ENCODE measurements at places on chromosomes 11 and 22.

GRCh38 chr22:31343235-31344191, 2.6 kb downstream of the PATZ1 start:
- peak; percentile 32 for DNase-seq

GRCh38 chr11:27398400-27398770, 35.4 kb upstream of the CCDC34 start:
- no peak for DNase-seq

DNA sequence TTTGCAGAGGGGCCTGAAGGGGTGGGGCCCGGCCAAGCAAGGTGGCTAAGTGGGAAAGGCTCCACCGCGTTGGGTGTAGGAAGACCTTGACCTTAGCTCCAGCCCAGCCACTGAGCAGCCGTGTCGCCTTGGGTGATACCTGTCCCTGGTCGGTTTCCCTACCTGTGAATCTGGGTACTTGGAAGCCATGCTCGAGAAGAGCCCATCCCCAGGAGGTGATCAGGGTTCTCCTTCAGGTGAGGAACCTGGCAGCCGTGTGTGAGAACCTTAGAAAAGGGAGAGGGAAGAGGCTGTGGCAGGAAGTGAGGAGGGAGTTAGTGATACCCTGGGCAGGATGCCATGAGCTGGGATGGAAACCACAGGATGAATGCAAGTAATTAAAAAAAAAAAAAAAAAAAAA, 21.6 kb downstream of the PPARA start:
- DNase-seq, result no peak

DNA sequence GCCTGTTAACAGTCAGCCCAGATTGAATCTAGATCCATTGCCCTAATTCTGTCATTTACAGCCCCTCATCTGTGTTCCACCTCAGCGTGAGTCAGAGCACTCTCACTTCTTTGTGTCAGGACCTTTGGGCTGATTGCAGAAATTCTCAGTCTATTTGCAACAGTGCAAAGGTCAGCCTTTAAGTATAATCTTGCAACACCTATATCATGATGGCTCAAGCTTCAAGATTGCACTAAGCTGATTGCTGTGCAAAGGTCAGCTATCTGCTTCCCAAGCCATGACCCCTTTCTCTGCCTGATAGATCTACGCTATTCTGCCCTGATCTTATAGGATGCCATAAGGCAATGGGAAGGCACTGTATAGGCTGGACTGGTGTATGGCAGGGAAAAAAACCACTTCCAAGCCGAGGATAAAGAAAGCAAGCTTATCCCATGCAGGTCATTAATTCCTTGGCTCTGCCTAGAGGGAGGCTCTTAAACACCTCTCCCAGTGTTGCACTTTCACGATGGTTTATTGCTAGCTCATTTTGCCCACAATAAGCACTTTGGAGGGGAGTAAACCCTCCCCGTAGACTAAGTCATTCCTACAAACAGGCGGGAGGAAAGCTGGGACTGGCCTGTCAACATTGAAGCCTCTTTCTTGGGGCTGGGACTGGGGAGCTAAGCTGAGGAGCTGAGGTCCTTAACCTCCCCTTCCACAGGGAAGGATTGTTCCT, 100.6 kb downstream of the RRAS2 start:
- DNase-seq, result no peak

DNA sequence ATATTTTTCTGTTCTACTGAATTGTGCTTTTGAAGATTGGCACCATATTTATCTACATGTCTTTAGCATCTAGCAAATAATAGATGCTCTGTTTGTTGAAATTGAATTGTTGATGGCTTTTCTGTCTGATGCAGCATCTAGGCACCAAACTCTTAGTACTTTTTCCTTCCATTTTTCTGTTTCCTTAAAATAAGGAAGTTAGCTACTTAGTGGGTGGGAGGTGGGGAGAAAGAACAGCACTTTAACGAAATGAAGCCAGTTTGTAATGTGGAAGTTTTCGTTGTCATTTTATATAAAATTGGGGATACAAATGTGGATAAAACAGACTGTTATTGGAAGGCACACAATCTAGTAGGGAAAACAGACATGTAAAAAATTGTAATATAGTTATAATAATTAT, 76.6 kb downstream of the HIPK3 start:
- DNase-seq, result no peak

DNA sequence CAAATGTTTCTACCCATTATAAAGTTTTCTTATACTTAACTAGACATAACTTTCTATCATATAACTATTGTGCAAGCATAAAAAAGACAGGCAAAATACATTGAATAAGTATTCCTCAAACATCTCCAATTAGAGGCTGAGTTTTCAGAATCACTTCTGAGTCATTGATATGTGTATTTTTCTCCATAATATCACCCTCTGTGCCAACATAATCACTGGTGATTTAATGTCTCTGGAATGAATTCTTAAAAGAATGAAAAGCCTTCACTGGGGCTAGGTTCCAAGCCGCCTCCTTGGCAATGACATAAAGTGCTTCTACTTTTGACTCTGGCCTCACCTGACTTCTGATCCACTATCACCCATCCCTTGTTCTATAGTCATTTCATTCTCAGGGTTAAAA, 197.0 kb upstream of the E2F8 start:
- no peak for DNase-seq

DNA sequence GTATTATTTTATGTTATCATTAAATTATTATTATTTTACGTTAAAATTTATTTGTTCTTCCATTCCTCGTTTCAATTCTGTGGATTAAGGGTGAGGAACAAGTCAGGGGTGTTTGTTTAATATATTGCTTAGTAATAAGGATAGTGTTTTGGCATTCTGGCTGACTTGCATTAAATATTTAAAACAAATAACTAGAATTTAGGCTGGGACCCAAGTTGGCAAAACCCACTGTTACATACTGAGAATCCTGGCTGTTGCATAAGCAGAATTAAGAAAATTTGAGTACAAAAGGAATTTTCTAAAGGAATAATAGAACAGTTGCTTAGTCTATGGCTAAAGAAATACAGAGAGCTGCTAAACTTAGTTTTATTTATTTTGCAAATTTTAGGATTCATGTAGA, 196.4 kb downstream of the GUCY1A2 start:
- no peak for DNase-seq

GRCh38 chr11:38315151-38315550, 1717.1 kb upstream of the RAG2 start:
- DNase-seq, result no peak

GRCh38 chr11:11545285-11546275, 76.2 kb downstream of the GALNT18 start:
- DNase-seq, result no peak

GRCh38 chr11:119785131-119785530, 56.1 kb upstream of the NECTIN1 start:
- no peak for DNase-seq

DNA sequence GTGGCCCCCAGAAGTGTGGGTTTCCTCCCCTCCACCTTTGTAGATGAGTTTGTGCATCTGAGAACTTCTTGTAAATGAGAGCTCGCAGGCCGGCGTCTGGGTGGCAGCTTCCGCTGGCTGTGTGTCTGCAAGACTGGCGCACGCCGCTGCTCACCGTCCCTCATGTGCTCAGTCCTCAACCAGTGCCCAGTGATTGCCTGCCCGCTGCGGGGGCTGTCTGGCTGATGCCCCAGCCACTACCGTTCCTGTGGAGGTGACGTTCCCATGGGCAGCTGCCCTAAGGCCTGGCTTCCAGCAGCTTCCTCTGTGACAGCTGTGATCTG, 8.8 kb downstream of the TBX1 start:
- no peak for DNase-seq

DNA sequence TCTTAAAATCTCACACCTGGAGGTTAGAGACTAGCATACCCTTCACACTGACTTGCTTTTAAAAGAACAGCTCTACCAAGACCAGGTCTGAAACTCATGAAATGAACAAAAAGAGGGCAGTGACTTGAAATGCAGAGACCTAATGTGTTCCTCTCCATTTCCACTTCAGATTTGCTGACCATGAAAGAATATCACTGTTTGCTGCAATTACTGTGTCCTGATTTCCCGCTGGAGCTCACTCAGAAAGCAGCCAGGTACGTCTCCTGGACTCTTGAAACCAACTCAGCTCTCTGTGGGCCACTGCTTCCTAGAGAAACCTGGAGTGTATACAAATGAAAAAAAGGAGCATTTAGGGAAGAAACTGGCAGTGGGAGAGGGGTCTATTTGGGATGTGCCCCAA, 39.2 kb downstream of the ARFGAP2 start:
- DNase-seq, result no peak

GRCh38 chr22:47784991-47785390, 1022.5 kb downstream of the TBC1D22A start:
- DNase-seq, result no peak

DNA sequence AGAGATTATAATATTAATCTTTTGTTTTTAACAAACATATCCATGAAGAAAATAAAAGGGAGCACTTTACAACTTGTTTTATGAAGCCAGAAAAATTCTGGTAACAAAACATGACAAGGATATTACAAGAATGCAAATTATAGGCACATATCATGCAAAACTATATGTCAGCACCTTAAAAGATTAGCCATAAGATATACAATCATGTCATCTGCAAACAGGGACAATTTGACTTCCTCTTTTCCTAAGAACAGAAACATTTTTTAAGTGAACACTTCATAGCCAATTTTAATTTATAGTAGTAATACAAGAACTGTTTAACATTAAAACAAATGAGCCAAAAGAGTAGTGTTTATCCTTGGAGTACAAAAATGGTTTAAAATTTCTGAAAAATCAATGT, 916.5 kb upstream of the CNTN5 start:
- DNase-seq, result no peak

GRCh38 chr11:83042964-83043711, 28.6 kb downstream of the RAB30 start:
- no peak for DNase-seq

DNA sequence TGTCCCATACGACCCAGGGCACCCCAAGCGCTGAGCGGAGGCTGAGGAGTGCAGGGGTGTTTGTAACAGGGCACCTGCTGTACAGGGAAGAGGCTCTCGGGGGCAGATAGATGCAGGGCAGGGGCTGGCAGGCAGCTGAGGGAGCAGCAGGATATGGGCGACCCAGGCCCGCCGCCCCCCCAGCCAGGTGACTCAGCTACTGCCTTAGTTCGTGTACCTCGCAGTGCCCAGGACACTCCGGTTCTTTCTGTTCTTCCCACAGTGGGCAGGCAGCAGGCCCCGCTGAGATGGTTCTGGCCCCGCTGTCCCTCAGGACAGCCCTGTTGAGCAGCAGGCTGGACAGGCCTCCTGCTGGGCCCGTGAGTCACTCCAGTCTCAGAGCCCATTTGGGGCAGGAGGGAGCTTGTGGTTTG, 16.2 kb downstream of the PHLDA2 start:
- DNase-seq, result no peak

GRCh38 chr11:57297221-57297620, 27.5 kb downstream of the TNKS1BP1 start:
- DNase-seq, result no peak

DNA sequence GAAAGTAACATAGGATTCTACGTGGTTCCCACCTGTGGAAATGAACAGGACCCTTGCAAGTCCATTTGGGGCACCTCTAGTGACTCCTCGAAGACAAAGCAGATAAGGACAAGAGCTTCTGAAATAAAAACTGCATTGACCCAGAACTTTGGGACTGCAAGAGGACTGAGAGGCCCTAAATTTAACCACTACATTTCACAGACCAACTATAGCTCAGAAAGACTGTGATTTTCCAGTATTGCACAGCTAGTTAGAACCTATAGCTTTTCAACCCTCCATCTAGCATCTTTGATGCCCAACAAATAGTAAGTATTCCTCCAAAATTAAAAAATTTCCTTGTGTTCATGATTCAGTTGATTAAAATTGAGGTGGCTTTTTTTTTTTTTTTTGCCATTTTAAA, 107.6 kb upstream of the CD44 start:
- DNase-seq, result no peak

DNA sequence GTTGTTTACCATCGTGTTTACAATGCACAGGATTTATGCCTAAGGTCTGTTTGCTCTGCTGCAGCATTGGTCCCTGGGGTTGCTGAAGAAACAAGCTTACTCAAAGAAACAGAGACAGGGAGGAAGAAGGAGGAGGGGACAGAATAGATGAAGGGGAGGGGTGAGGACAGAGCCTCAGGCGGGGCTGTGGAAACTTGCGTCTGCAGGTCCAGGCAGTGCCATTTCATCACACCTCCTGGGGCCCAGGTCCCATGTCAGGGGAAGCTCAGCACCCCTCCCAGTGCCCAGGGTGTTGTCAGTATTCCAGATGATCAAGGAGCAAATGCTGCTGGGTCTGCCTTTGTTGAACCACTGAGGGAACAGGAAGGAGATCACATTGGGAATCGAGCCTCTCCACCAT, 1406.8 kb downstream of the TBC1D22A start:
- DNase-seq, result no peak

GRCh38 chr11:68358416-68358815, 46.0 kb downstream of the LRP5 start:
- no peak for DNase-seq

DNA sequence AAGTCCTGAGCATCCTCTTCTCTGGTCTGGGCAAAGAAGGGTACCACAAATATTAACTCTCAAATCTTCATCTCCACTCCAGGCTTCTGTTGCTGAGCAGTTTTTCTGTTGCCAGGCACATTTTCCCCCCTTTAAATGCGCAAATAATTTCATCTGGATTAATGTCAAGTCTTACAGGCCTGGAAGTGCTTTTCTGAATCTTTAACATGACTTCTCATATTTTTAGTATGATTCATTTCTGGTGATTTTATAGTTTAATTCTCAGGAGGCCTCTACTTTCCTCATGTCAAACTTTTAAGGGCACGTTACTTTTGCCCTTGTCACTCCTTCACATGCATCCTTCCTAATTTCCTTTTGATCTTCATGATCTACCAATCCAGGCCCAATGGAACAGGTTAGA, 510.2 kb downstream of the METTL15 start:
- DNase-seq, result no peak

- DNase-seq, result no peak
Observed at GRCh38 chr11:75539459-75540334, 14.0 kb upstream of the GDPD5 start.

DNA sequence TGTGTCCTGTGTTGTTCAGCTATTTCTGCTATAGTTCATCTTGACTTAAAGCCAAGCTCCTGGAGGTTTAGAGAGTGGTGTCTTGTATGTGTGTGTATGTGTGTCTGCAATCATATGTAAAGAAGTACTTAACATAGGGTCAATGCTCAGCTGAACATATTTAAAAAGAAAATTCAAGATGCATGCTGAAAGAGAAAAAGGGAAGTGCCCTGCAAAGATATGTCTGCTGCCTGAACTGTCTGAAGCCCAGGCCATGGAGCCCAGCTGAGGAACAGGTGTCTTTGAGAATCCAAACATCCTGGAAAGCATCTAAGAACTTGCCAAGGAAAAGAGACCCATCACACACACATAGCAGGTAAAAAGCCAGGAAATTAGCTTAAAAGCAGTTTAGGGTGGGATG, 6.6 kb downstream of the TCN1 start:
- DNase-seq, result no peak

- DNase-seq, result no peak
Observed at GRCh38 chr11:11218629-11218986, 134.4 kb downstream of the CSNK2A3 start.

DNA sequence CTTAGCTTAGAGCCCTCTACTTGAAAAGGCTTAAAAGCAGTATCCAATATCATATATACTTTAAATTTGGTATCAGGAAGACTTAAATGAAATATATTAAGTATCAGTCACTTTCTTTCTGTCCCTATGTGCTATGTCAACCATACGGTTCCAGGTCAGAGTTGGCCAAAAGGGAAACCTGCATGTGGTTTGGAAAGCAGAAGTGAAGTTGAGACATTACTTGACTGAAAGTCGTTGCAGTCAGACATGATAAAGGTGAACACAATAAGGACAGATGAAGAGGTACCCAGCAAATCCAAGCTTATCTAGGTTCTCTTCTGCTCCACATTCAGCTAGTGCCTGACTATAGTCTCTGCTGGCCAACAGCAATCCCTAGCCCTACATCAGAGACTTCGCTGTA, 336.8 kb downstream of the KCNA4 start:
- DNase-seq, result no peak

GRCh38 chr22:43515902-43516301, 104.1 kb downstream of the MPPED1 start:
- DNase-seq, result no peak

All from stimulated activated CD4-positive, alpha-beta T cell treated with anti-CD3 and anti-CD28 coated beads, Interleukin-4, amount 100 ng/mL, for 24 hours (primary cell).